Karpas-422 (cell line): ENCODE measurements at places on chromosomes 13 and 19.

GRCh38 chr19:13082192-13083007, 20.3 kb downstream of the LYL1 start:
- peak; percentile 62 for DNase-seq

DNA sequence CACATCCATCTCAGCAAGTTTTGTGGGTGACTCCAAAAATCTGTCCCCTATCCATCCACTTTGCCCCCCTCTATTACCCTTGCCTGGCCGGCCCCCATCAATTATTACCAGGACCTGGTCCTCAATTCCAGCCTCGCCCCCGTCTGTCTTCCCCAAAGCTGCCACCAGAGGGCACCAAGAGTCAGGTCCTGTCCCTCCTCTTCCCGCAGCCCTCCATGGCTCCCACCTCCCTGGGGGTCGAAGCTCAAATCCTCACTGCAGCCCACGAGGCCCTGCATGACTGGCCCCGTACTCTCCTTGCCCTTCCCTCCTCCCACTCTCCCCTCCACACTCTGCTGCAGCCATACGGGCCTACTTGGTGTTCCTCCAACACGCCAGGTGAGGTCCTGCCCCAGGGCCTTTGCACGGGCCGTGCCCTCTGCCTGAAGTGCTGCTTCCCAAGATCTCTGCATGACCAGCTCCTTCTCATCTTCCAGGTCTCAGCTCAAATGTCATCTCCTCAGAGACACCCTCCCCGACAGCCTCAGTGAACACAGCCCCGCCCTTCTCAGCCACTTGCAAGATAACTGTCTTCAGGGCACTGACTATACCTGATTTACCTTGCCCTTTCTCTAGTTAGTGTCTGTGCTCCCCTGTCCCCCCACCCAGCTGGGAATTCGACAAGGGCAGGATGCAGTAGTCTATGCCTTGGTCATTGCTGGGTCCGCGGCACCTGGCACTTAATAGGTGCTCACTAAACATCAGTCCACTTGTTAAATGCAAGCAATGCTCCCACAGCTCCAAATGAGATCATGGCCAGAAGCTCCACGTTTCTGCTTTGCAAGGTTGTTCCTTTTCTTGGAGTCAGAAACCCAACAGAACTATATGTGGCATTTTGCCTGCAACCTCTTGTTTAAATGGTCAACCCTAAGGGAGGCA, 16.8 kb upstream of the SEMA6B start:
- DNase-seq: peak; percentile 74

DNA sequence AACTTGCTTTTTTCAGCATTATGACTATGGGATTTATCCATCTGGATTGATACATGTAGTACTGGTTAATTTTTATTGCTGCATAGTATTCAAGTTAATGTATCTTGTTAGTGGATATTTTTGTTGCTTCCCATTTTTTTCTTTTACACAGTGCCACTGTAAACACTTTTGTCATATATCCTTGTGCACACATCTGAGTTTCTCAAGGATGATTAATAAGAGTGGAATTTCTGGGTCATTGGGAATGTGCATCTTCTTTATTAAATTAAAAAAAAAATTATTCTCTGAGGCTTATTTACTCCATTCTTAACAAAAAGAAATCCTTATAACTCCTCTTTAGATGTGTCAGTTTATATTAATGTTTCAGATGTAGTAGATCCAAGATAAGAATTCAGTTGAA, 27.3 kb downstream of the B3GLCT start:
- DNase-seq: no peak

DNA sequence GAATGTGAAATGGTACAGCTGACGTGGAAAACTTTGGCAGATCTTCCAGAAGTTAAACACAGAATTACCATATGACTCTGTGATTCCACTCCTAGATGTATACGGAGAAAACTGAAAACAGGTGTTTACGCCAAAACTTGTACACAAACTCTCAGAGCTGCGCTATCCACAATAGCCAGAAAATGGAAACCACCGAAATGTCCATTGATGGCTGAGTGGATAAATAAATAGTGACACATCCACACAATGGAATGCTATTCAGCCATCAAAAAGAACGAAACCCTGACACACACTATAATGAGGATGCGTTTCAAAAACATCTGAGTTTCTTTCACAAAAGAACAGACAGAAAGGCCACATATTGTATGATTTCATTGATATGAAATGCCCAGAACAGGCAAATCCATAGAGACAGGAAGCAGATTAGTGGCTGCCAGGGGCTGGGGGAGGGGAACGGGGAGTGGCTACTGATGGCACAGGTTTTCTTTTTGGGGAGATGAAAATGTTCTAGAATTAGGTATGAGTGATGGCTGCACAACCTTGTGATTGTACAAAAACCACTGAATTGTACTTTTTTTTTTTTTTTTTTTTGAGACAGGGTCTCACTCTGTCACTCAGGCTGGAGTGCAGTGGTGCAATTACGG, 33.0 kb downstream of the IL12RB1 start:
- DNase-seq: no peak

DNA sequence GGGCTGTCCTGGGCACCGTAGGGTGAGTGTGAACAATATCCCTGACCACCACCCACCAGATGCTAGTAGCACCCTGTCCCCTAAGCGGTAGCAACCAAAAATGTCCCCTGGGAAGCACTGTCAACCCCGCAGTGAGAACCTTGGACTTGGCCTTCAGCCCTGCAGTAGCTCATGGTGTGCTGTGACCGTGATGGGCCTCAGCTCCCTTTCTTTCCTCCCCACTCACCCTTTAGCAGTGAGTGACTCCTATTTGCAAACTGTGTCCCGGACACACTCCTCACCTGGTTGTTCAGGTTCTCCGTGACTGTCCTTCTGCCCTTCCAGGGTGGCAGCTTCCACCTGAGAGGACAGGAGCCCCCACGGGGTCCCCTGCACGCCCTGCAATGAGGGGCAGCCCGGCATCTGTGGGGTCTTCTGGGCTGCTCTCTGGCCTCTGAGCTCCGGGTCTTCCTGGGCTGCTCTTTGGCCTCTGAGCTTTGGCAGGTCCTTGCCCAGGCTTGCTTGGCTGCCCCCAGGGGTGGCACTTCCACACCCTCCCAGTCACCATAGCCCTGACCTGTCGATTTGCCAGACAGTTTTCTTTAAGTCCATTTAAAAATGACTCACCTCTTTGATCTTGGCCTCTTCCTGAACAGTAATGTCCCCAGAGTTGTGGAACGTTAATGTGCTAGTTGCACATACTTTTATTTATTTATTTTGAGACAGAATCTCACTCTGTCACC, 3.8 kb downstream of the KDM4B start:
- no peak for DNase-seq
